ENCODE measurements at places on chromosomes 12 and 14.

- no peak for DNase-seq
Observed at GRCh38 chr12:66629138-66629870, 49.6 kb downstream of the GRIP1 start.

- DNase-seq = no peak
Observed at GRCh38 chr12:122870867-122871664, 24.9 kb downstream of the VPS37B start.

GRCh38 chr12:67582238-67582834, 66.2 kb upstream of the DYRK2 start:
- DNase-seq = no peak

DNA sequence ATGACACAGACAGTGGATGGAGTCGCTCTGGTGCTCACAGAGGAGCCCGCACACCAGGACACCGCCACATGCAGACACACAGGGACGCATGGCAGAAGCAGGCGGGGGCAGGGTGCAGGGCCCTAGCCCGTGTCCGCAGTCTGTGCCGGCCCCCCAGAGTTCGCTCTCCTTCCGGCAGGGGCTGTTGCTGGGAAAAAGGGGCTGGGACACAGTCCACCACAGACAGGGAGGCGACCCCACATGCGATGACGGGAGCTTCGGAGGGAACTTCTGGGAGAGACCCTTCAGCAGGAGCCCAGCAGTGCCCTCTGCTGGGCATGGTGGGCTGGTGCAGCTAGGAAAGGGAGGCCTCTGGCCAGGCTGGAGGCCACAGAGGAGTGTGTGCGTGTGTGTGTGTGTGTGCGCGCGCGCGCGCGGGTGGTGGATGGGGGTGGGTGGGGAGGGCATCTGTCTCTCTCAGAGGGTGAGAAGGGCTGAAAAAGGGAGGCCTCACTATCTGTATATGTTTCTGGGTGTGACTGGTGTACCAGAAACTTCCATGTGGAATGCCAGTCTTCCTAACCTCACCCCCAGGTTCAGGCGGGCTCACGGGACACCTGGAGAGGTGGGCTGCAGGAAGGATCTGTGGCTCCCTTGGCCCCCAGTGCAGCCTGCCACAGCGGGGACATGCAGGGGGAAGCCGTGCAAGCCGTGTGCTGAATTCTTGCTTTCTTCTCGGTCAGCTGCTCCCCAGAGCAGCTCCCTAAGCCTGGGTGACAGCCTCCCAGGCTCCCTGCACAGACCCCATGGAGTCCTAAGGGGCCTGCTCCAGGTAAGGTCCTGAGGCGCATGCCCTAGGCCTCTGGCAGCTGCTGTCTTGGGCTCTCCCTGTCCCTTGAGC, 60.7 kb downstream of the PLEKHG3 start:
- DNase-seq = peak; percentile 86

GRCh38 chr14:92514844-92515514, 1.4 kb downstream of the RIN3 start:
- DNase-seq = no peak

DNA sequence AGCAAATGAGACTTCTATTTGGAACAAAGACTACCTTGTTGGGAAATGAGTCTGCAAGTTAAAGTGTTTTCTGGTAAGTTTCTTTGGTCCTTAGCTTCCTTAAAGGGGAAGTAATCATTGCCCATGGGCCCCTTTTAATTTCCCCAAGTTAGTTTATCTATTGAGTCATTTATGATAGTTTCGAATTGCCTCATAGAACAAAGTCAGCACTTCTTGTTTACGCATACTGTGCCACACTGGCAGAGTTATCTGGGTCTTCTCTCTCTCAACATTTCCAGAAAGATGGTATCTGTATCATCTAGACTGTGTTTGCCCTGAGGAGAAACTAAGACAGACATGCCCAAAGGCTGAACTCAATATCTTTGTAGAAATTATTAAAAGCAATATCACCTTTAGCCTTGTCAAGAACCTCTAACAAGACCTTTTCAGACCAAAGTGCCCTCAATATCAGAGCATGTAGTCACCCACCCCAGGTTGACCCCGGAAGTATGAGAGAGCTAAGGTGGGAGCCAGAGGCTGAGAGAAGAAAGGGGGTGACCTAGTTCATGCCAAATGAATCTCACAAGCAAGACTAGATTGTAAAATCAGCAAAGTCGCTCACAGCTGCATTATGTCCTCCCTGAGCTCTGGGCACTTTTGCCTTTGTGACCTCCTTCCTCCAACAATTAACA, 40.0 kb downstream of the GPR65 start:
- DNase-seq = no peak

DNA sequence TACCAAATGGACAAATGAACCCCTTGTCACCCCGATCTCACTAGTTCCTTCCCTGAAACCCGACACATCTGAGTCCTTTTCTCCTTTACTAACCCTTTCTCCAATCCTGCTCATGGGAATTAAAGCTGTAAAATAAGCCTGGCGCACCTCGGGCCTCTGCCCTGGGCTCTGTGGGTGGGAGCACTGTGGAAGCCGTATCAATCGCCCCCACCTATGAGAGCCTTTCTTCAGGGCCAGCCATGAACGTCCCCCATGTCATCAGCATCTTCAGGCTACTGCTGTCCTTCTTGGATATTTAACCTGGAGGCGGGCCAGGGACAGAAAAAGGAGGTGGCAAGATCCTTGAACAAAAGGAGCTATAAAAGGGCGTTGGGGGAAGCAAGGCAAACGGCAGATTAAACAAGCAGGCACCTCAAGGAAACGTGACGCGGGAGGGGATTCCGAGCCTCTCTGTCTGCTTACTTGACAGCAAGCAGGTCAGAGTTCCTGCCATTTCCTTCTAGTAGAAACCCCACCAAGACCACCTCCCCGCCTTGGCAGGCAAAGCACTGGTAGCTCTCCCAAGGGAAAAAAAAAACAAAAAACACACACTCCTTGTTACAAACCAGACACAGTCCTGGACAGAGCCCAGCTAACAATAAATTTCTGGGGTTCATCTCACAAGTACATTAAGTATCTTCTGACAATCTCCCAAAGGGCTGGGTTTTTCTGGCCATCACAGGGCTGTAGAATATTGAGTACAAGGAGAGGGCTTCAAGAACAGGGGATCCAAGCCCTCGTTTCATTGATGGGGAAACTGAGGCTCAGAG, 62.9 kb downstream of the DPF3 start:
- DNase-seq = peak; percentile 9

DNA sequence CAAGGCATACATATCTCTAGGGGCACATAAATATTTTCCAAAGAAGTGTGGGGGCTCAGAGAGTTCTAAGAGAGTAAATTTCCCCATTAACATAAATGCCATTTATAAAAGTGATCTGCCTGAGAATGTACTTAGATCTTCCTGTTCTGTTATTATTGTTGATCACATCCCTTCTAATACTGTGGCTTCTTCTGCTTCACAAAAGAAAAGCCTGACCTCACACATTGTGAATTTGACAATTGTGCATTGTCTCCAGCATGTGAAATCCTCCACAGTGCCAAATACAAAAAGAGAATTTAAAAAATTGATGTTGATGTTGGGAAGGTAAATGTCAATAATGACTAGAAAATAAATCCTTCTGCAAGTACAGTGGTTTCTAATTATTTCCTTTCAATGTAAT, 330.5 kb upstream of the LRIG3 start:
- DNase-seq = no peak

DNA sequence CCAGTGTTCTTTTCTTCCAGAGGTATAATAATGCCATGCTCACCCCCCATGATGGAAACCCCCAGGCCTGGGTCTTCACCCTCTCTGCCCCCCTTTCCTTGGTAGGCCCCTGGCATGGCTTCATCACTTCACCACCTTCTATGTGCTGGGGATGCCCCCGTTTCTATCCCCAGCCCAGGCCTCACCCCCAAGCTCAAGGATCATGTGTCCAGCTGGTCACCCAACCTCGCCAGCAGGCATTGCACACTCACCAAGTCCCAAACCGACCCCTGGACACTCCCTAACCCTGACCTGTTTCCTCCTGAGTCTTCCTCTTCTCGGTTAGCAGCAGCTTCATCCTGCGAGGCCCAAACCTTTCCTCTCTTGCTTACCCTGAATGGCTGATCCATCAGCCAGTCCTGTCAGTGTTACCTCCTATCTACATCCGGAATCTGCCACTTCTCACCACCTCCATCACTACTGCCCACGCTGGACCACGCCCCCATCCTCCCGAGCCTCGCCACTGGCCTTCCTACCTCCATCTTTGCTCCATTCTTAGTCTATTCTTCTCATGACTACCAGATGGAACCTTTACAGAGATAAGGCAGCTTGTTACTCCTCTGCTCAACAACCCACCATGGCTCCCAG, 69.0 kb downstream of the MVK start:
- DNase-seq = no peak

DNA sequence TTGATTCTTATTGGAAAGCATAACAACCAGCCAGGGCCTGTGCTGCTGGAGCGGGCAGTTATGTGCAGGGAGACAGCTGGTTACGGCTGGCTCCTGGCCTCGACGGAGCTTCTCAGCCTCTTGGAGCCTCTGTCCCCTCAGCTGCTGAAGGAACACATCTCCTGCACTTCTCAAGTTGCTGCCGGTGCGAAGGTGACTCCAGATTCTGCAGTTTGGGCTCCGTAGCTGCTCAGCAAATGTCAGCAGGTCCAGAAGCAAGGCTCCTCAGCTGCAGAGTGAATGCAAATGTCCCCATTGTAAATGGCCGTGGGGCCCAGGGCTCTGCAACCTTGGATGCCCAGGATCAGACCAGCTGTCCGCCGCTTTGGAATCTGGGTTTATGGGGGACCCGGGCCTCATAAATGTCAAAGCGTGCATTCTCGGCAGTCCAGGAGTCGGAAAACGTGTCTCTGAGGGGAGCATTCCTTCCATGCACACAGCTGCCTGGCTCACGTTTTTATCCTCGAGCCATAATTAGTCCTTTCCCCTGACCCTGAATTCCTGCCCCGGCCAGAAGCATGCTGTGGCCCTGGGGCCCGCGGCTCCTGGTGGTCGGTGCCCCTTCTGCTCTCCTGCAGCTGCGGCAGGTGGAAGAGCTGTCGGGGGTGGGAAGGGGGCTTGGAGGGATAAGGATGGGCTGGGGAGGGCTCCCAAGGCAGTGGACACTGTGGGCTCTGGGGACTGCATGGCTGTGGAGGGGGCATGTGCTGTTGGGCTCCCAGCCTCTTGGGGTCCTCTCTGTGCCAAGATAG, 106.0 kb downstream of the KIF26A start:
- no peak for DNase-seq

- no peak for DNase-seq
Observed at GRCh38 chr14:82052778-82053177, 519.1 kb upstream of the SEL1L start.

DNA sequence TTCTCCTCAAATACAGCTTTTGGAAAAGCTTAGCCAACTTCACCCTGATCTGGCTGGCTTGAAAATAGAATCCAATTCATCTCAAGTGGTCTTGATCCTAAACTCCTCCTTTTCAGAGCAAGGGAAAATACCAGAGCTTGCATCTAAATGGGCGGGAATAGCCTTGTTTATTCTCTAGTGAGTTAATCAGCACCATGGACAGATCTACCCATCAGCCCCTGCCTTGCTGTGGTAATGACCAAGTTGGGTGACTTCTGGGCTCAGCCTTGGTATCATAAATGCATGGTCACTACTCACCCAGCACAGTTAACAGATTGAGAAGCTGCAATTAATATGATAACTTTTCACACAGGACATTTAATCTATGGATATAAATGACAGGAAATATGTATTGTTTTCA, 196.6 kb downstream of the GLT1D1 start:
- DNase-seq = peak; percentile 74

DNA sequence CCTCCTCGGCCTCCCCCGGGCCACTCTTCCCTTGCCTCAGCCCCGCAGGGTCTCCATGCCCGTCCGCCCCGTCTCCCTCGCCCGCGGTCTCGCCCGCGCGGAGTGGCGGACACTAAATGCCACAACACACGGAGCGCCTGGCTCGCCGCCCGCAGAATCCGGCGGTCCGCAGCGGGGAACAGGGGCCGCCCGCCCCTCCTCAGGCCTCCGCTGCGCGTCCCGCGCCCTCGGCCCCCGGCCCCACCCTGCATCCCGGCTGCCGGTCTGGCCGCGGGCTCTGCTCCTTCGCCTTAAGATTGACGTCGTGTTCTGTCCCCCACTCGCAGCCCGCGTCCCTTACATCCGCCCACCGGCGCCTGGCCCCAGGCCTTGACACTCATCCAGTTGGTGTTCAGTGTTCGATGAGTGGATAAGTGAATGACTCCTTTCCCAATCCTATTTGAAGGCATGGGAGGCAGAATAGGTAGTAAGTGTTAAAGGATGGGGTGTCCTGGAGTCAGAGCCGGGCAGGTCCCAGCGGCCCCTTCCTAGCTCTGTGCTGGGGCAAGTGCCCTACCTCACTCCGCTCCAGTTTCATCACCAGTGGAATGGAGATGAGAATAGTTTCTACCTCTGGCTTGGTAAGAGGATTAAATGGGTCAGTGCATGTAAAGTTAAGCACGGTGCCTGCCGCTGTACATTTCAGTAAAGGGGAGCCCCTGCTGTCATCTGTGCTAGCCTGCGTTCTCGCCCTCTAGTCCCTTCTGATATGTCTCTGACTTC, 622 bp downstream of the TECPR2 start:
- peak; percentile 2 for DNase-seq

GRCh38 chr12:69873429-69873828, 48.4 kb downstream of the MYRFL start:
- DNase-seq = no peak

DNA sequence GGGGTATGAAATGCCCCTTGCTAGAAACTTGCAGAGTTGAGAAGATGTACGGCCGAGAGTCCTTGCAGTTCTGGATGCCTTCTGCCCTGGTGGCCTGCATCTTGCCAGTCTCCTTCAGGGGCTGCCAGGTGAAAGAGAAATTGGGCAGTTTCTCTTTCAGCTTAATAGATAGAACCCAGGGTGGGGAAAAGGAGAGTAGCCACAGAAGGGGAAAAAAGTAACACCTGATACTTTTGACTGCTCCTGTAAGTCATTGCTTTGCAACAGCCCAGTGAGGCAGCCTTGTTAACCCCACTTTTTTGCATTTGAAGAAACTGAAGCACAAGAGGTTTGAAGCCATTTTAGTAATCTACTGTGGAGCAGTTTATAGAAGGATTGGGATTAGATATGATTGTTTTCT, 27.6 kb downstream of the TDP1 start:
- no peak for DNase-seq

DNA sequence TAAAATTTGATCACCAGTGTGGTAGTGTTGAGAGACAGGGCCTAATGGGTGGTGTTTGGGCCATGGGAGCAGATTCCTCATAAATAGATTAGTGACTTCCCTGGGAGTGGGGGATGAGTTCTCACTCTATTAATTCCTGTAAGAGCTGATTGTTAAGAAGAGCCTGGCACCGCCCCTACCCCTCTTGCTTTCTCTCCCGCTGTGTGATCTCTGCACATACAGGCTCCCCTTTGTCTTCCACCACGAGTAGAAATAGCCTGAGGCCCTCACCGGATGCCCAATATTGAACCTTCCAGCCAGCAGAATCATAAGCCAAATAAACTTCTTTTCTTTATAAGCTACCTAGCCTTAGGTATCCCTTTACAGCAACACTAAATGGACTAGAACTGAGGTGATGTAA, 31.9 kb upstream of the CAND1 start:
- DNase-seq = no peak

DNA sequence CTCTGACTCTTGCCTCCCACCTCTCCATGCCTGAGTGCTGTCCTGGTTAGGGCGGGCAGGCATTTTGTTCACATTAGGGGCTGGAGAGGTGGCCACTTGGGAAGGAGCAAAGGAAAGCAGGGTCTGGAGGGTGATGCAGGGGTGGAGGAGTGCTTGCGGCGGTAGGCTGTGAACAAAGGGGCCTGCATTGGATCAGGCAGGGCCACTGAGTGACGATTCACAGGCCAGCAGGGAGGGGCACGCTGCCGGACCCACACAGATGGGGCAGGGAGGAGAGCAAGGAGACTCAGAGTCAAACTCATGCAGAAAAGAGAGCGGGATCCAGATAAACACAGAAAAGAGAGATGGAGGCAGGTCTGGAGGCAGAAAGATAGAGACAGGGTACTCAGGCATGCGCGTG, 58.4 kb upstream of the TBX3 start:
- no peak for DNase-seq

- no peak for DNase-seq
Observed at GRCh38 chr14:76612654-76613053, 148.6 kb upstream of the VASH1 start.

Data from neuronal stem cell (in vitro differentiated cells).